ENCODE measurements at places on chromosomes 4 and X.

GRCh38 chr4:187478292-187479140 lies 517.1 kb upstream of the ZFP42 start:
- peak; percentile 14 for DNase-seq

GRCh38 chrX:28278251-28278650 lies 297.0 kb upstream of the DCAF8L1 start:
- DNase-seq, result no peak

DNA sequence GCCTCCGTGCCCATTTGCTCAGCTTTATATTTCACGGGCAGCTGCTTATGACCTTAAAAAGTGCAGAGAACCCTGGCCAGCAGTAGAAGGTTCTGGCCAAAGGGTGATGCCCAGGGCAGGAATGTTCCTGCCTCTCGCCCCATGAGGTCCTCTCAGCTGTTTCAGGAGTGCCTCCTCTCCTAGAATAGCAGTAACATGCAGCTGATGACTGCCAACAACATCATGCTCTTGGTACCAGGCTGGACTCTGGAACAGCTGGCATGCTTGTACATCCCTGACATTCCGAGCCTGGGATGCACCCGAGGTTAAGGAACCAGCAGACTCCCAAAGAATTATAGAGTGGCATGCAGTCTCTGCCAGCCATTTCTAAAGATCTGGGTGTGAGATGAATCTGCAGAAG lies 11.7 kb upstream of the TENM3 start:
- DNase-seq, result no peak

GRCh38 chr4:71400810-71401209 lies 62.0 kb downstream of the SLC4A4 start:
- no peak for DNase-seq

- no peak for DNase-seq
Observed at GRCh38 chr4:77194989-77195388, 38.0 kb downstream of the CCNG2 start.

GRCh38 chr4:170872794-170873193 lies 783.0 kb upstream of the AADAT start:
- DNase-seq, result no peak

DNA sequence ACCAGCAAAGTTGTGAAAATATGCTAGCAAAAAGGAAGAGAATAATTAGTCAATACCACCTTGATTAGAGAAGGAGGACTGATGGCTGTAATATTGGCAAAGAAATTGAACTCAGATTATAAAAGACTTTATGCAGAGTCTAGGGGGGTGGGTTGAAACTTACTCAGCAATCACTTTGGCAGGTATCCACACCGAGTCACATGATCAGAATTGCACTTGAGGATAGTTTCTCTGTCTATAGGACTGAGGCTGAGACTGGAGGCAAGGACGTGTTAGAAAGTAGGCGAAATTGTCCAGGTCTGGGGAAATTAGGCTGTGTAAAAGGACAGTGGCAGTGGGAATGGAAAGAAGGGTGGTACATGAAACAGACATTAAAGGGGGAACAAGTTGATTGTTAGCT lies 284.4 kb downstream of the ARHGAP24 start:
- no peak for DNase-seq

DNA sequence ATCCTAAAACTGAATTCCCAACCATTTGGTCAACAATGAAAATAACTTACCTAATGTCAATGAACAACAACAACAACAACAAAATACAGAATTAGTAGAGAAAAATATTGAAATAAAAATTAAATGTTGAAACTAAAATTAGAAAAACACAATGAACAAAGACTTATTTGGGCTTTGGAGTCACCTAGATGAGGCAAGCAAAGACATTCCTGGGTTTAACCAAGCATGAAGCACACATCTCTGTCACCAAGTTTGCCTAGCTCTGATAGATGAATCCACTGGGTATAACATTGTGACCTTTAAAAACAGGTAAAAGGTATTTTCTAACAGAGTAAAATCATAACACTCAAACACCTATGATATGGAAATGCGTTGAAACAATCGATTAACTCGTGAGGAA lies 13.2 kb upstream of the SYTL5 start:
- no peak for DNase-seq

- peak; percentile 71 for DNase-seq
Observed at GRCh38 chrX:106898462-106898861, 4.7 kb downstream of the RIPPLY1 start.

DNA sequence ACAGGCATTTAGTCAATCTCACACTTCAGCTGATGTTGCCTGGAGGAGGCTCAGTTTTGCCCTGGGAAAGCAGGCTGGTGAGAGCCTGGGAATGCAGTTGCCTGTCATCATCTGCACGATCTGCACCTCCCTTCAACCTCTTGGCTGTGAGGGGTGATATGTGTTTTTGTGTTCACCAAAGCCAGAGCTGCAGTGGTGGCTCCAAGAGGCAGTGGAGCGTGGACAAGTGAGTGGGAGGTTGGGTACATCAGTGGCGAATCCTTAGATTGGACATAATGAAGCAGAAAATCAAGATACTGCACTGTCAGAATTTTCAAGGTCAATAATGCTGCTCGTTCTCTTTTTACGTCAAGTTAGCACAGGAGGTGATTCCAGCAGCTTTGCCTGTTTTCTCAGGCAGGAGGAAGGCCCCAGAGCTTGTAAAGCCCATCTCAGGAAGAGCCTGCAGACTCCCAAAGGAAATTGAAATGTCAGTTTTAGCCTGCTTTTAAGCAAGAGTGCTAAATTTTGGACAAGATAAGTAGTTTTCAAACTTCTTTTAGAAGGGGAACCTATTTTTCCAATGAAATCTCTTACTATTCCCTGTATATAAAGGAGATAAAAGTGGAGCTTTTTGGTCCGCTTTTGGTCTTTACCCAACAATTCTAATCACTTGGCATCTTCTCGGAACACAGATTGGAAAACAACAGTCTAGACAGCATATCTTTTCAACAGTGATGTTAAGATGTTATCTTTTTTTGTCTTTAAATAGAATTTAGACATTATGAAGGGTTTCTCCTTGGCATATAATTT lies 92.8 kb downstream of the FRAS1 start:
- DNase-seq, result peak; percentile 31

- no peak for DNase-seq
Observed at GRCh38 chr4:25966171-25966570, 52.2 kb downstream of the SMIM20 start.

DNA sequence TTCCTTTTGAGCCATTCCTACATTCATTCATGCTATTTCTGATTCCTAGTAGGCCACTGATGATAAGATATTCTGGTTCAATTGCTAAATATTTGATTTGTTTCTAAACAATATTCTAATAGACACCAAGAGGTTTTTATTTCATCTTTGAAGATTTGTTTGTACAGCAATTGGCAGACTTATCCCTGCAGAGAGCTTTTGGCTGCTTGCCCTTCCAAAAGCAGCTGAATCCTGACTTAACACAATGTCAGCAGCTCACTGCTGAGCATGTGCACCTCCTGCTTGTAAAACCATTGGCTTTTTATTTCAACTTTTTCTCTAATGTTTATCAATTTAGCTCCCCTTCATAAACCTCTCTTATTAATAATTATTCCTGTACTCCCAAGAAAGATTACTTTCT lies 45.3 kb downstream of the MMRN1 start:
- peak; percentile 47 for DNase-seq

DNA sequence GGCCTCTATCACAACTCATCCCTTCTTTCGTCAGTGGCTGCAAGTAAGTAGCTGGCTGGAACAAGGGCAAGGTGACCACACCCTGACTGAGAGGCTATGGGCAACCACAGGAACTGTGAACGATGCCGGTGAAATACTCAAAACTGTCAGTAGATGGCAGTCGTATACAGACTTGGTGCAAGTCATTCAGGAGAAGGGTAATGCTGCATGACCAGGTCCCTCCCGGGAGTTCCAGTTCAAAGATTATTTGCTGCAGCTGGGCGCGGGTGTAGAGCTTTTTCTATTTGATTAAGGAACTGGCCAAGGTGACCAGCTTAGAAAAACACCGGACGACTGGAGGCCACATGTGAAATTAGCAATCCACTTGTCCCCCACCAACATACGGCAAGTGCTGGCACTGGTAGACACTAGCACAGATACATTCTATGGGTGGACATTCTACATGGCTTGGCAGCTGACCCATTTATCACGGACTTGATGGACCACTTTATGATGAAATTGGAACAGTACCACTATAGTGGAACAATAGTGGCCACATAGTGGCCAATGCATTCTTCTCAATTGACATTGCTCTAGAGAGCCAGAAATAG lies 726.6 kb downstream of the TRAM1L1 start:
- peak; percentile 72 for DNase-seq

DNA sequence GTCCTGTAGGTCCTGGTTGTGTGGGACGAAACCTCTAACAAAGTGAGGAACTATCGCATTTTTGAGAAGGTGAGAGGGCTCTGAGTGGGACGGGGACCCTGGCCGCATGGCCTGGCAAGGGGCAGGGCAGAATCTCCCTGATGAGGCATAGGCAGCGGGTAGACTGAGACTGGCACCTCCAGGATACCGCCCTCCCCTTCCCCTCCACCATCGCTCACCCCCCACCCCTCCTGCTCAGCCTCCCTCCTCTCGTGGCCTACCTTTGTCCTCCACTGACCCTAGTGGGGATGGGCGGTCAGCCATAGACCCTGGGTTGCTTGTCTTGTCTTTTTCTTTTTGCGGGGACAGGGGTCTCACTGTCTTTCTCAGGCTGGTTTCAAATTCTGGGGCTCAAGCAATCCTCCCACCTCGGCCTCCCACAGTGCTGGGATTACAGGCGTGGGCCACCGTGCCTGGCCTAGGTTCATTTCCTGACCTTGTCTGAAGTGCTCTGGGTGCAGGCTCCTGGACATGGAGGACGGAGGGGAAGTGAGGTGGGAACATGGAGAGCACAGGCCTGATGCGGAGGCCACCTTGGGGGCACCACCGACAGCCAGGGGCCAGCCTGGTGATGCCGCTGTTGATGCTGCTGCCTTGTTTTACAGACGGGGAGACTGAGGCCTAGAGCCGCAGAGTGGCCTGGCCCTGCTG lies 10.5 kb upstream of the ADD1 start:
- DNase-seq, result no peak

DNA sequence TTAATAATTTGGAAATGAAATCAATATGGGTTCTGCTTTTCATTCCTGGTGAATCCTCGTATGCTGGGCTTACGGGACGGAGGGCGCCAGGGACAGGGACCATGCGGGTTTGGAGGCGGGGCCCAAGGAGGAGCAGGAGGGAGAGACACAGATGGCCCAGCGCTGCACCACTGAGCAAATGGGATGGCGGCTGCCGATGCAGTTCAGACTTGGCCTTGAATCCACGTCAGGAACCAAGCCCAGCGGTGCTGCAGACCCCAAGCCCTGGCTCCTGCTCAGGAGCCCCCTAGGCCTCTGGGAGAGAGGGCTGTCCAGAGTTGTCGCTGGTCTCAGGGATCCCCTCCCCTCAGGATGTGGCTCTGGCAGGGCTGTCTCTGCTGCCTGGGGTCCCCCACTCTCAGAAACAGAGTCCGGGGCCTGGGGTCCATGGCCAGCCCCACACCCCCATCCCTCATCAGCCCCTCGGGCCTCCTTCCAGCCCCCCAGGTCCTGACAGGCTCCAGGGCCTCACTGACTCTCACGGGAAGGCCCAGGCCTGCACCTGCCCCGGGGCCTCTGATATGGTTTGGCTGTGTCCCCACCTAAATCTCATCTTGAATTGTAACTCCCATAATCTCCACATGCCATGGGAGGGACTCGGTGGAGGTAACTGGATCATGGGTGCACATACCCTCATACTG lies 75.2 kb downstream of the FAM53A start:
- no peak for DNase-seq
